HCT116 (cell line): ENCODE measurements at places on chromosomes 2 and 18.

GRCh38 chr2:161594445-161594844 is 29.8 kb upstream of the SLC4A10 start:
- DNase-seq = no peak

DNA sequence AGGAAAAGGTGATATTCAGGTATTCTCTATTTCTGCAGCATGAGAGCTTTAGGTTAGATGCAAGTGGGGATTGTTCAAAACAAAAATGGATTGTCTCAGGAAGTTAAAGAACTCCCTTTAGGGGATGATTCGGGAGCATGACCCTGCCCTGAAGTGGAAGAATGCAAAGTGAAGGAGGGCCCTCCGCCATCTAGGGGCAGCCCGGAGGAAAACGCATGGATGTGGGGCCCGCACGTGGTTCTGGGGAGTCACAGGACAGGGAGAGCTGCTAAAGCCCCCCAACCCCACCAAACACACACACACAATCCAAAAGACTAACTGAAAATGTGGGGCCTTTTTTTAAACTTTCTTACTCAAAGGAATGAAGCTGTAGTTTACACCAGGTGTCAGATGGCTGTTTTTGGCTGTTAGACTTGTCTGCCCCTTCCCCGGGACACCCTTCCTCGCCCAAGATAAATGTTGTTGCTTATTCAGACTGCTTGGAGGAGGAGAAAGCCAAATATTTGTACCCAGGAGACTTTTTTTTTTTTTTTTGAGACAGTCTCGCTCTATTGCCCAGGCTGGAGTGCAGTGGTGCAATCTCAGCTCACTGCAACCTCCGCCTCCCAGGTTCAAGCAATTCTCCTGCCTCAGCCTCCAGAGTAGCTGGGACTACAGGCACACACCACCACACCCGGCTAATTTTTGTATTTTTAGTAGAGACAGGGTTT is 78.8 kb downstream of the HNRNPLL start:
- DNase-seq = no peak

GRCh38 chr18:12679183-12679786 is 21.4 kb upstream of the SPIRE1 start:
- no peak for DNase-seq

DNA sequence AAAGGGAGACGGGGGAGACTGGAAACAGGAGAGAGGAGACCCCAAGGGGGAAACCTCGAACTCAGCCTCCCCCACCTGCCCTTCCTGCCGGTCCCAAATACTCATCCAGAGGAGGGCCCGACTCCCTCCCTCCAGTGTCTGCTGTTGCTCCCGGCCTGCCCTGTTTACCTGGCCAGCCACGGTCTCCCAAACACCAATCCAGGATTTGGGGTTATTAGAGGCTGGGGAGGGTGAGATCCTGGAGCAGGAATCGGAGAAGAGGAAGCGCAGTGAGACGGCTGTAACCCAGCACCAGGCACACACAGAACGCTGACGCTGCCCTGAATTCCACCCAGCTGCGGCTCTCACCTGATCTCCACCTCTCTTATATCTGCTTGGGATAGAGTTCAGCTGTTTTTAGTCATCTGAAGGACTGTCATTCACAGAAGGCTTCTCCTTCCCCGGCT is 213.0 kb downstream of the TNS1 start:
- DNase-seq = no peak

DNA sequence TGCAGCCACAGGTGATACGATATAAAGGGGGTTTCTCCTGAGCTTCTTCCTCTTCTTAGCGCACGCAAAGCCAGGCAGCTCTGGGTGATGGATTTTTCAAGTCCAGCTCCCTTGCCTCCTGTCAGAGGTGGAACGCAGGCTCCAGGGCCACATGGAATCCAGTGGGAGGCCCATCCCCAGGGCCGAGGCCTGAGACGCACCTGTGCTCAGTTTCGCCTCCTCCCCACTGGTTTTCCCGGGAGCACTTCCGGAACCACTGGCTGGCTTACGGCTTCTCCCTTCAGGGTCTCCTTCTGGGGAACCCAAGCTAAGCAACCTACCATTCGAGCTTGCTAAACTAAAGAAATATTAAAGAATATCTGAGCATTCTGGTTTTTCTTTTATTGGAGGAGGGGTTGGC is 63.6 kb downstream of the TRAPPC12 start:
- no peak for DNase-seq

- DNase-seq = no peak
Measured at GRCh38 chr2:237529452-237530402, 36.6 kb upstream of the PRLH start.

DNA sequence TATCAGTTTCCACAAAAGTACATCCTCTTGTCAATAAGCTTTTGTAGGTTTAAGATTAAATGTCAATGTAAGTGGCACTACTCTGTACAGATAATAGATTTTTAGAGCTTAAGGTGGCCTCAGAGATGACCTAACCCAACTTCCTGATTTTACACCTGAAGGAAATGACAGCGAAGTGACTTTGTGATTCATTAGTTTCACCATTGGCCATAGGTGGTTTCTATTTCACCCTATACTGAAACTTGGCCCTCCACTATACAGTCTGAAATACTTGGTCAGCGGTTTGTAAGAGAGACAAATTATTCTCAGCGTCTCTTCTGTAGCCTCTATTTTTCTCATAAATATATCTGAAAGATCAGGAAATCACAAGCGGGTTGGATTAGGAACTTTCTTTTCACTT is 330.4 kb upstream of the FAM98A start:
- DNase-seq = no peak

GRCh38 chr2:162103443-162104009 is 29.5 kb upstream of the DPP4 start:
- DNase-seq = no peak

DNA sequence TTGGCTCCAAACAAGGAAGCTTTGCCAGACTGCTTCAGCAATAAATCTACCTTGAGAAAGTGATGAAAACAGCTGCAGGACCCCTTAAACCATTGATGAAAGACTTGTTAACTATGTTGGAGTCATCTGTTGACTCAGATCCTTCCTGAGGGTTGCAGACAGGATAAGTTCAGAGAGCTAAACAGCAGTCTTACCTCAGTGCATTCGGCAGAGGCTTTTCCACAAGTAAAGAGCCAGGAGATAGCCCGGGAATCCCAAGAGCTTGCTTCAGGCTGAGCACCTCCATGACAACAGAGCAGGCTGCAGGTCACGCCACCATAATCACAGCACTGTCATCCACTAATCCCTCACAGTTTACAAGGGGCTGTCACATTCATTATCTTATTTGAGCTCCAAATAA is 23.7 kb downstream of the KIAA2012 start:
- DNase-seq = no peak

GRCh38 chr2:237996021-237996593 is 29.3 kb downstream of the UBE2F start:
- DNase-seq = no peak

DNA sequence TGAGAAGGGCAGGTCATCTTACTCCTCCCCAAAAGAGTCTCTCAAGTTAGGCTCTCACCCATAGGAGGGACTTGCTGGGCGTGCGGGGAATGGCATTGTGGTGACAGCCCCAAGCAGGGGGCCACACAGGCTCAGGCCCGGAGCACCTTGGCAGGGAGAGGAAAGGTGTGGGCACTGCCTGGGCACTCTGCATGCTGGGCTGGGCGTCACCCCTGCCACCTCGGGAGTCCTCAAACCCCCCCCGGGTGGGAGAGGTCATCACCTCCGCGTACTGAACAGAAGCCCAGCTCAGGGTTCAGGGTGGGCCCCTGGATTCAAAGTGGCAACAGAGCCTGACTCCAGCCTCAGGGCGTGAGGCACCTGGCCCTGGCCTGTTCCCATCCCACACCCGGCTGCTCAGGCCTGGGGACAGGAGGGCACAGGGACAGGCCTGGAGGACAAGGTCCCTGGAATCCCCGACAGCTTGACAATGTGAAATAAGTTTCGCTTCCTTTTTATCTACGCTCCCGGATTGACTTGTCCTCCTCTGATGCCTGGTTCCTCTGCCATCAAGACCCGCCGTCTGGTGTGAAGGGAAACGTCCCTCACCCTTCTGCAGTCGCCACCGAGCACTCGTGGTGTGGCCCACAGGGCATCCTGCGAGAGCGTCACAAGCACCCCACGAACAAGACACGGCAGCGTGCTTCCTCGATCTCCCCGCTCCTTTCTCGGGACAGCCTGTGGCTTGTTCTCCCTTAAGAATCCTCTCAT is 97.8 kb downstream of the HDAC4 start:
- DNase-seq = no peak

DNA sequence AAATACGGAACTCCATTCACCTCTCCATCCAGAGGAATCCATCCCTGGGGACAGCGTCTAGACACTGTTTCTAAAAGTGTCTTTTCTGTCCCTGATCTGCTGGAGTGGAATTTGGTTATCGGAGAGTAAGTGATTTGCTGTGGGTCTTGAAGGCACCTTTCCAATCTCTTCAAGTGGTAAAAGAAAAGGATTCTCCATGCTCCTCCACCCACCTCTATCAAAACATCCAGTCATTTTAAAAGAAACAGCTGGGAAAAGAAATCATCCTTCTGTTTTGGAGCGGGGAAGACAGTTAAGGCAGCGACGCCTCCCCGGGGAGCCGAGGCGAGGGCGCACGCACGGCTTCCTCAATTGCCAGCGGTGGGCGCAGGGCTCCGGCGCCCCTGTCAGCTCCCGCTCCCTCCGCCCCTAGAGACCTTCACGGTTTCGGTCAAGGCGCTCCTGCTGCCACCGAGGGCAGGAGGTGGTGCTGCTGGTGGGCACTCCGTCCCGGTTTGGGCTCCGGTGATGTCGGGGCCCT is 547 bp downstream of the SLC35F5 start:
- no peak for DNase-seq

DNA sequence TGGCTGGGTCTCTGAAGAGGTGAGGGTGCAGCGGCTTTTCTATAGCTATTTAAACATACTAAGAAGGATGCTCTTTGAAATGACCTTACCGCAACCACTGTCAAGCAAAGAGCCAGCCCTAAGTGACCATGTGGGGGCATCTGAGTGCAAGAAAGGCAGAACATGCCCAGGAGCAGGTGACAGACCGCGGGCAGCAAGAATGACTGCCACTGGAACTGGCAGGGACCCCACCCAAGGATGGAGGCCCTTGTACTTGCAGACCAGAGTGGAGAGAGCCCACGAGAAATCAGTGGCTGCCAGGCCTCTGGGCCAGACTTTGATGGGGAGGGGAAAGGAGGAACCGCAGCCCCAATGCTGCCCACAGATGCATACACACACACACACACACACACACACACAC is 33.1 kb downstream of the DNMT3A start:
- no peak for DNase-seq

- DNase-seq = no peak
Measured at GRCh38 chr2:68948710-68949109, 4.0 kb downstream of the GKN2 start.

DNA sequence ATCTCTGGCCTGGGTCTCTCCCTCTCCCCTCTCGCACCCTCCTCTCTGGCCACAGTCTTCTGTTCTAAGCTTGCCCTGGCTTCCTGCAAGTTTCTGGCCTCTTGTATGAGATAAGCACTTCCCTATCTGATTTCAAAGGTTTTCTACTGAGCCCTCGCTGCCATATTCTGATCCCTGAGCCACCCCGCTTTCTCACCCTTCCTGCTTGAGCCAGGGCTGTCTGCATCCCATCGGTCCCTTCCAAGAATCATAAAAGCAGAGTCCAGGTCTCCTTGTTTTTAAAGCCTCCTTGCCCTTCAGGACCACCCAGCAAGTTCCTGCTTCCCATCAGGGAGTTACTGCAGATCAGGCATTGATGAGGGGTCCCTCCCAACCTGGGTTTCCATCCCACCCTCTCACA is 110.2 kb downstream of the PRKCE start:
- DNase-seq = no peak

DNA sequence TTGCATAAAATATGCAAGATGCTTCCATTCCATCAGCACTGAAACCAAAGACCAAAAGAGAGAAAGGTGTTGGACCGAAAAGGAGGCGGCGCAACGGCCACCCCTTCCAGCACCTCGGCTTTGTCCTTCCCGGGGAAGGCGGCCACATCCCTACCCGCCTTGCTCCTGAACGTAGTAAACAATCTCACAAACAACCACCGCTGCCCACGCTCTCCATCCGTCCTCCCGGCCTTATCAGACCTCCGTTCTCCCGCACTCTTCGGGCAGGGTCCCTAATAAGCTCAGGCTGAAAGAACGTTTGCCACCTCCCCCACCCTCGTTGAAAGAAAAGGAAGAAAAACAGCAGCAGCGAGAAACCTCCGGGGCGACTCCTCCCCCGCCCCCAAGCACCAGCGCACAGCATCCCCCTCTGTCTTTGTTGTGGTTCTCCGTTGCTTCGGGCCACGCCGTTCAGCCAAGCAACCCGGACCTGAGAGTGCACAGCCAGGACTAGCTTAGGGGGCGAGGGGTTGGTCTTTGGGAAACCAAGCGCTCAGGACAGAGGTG is 4.4 kb downstream of the EVX2 start:
- DNase-seq = no peak

- DNase-seq = no peak
Measured at GRCh38 chr2:68811364-68811763, 59.8 kb downstream of the BMP10 start.

GRCh38 chr2:203579730-203580129 is 44.6 kb upstream of the RAPH1 start:
- no peak for DNase-seq

DNA sequence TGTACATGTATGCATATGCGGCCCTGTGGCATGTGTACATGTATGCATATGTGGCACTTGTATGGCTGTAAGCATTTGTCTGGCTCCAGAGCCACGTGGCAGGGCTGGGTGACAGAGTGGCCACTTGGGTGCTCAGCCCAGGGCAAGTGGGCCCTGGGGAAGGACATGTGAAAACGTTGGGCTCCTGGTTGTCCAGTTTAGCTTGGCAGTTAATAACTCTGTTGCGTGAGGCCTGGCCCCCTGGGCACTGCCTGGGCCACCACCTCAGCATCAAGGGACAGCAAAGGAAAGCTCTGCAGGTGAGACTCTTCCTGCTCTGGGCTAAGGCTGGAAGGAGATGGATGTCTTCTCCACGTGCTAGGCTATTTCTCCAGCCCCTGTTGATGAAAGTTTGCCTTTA is 119.9 kb downstream of the CTIF start:
- DNase-seq = no peak

DNA sequence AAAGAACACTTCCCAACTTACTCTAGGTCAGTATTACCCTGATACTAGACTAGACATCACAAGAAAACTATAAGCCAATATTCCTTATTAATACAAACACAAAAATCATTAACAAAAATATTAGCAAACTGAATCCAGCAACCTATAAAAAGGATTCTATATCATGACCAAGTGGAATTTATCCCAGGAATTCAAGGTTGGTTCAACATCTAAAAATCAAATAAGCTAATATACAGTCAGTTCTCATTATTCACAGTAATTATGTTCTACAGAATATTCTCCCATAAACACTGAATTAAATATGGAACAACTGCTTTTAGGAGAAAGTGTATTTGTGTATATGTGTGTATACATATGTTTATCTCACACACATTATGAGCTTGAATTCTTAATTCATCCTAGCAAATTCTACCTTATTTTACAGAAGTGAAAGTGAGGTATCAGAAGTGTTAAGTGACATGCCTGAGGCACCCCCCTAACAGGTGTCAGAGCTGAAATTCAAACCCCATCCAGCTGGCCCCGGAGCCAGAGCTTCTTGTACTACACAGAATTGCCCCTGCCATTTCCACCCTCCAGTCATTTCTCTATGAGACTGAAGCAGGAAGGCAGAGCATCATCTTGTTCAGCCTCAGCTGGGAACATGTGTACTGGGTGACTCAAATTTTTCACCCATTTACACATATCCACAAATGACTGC is 77.8 kb downstream of the MALT1 start:
- DNase-seq = no peak

- DNase-seq = no peak
Measured at GRCh38 chr18:8899000-8899399, 193.6 kb downstream of the MTCL1 start.

GRCh38 chr2:186558512-186559276 is 31.2 kb upstream of the ITGAV start:
- DNase-seq = no peak
